ENCODE measurements at places on chromosomes 4 and X. TPM values are rescaled to one million over a fixed set of nuclear protein-coding genes. Genes with fewer than 3 reads are reported as not detected.

Gene VCX
- total RNA-seq = not detected

Gene TBC1D1
- 72.8 TPM for total RNA-seq

Gene GALNTL6
- total RNA-seq = not detected

Gene MAGEB17
- not detected for total RNA-seq

Gene C4orf36
- 1.7 TPM for total RNA-seq

Gene ART3
- not detected for total RNA-seq

Gene GUCY2F
- total RNA-seq = not detected

Gene RAB40AL
- total RNA-seq = not detected

Gene TMEM187
- 7.5 TPM for total RNA-seq

Gene SPARCL1
- not detected for total RNA-seq

Gene ENAM
- not detected for total RNA-seq

Gene CXCL8
- total RNA-seq = 0.67 TPM

Gene XAGE2
- not detected for total RNA-seq

Gene PLP1
- total RNA-seq = 0.76 TPM

Gene SLC25A43
- 26.8 TPM for total RNA-seq

Gene USP17L25
- total RNA-seq = not detected

- no peak for DNase-seq
Observed at GRCh38 chr4:86521373-86521969, 72.6 kb upstream of the PTPN13 start.

GRCh38 chr4:94559351-94559806 is 107.6 kb downstream of the PDLIM5 start:
- peak; percentile 41 for DNase-seq

- no peak for DNase-seq
Observed at GRCh38 chr4:153579872-153580271, 104.2 kb upstream of the TLR2 start.

DNA sequence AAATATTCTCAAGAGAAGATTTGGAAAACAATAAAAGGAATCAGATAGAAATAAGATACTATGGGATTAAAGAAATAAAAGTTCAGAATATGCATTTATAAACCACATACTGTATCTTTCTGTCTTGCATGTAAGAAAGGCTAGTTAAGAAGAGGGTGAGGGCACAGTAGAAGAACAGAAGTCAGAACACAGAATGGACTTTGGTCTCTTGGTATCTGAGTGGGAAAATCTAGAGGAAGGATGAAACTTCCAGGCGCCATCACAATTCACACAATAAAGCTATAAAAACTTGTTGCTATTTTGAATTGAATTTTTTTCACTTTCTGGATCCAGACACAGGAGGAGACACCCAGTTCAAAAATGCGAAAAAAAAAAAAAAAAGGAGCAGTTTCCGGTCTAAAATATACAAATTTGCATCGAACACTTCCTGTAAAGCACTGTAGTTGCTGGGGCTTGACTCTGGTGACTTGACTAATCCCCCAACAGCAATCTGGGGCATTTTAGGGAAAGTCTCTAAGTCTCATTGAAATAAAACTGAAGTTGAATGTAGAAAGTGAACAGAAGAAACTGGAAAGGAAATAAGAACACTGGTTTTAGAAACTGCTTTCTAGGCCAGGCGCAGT is 8.1 kb upstream of the NAAA start:
- DNase-seq = no peak

DNA sequence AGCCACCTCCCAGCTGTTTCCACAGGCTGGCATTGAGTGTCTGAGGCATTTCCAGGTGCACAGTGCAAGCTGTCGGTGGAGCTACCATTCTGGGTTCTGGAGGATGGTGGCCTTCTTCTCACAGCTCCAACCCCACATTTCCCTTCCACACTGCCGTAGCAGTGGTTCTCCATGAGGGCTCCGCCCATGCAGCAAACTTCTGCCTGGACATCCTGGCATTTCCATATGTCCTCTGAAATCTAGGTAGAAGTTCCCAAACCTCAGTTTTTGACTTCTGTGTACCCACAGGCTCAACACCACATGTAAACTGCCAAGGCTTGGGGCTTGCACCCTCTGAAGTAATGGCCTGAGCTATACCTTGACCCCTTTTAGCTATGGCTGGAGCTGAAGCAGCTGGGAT is 10.3 kb upstream of the FRMPD4 start:
- no peak for DNase-seq

DNA sequence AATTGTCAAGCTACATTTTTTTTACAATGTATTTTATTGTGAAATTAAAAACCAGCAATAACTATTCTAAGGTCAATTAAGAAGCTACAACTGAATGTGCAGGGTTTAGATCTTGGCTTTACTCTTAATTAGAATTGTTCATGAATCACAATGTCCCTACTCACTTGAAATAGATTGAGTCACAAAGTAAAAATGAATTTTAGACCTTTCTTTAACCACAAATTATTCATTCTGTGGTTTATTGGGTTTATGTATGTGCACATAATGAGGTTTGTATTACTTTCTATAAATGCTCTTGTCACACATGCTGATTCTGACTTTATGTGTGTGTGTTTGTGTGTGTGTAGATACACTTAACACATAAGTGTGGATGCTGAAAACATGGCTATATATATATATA is 647.0 kb upstream of the AADAT start:
- no peak for DNase-seq

- DNase-seq = no peak
Observed at GRCh38 chr4:2350982-2351381, 67.5 kb downstream of the ZFYVE28 start.

GRCh38 chrX:155086202-155086840 is 15.0 kb downstream of the BRCC3 start:
- DNase-seq = no peak

GRCh38 chr4:15653864-15654592 is 1.1 kb downstream of the FBXL5 start:
- DNase-seq = peak; percentile 48

DNA sequence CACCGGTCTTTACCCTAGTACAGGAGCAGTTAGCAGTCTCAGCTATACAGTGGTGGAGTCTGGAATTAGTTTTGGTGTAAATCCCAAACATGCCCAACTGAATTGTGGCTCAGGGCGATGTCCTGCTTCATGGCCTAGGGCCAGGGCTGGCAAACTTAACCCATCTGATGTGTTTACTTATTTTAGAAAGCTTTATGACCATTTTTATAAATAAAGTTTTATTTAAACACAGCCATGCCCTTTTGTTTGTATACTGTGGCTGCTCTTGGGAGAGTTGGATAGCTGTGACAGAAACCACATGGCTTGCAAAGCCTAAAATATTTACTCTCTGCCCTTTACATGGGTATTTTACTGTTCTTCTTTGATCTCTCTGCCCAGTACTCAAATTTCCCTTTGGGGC is 7.1 kb downstream of the FRMPD4 start:
- DNase-seq = no peak

- peak; percentile 9 for DNase-seq
Observed at GRCh38 chr4:101183666-101184373, 163.5 kb downstream of the PPP3CA start.

GRCh38 chr4:85228264-85228663 is 246.7 kb upstream of the ARHGAP24 start:
- DNase-seq = no peak

- no peak for DNase-seq
Observed at GRCh38 chr4:111214371-111214770, 591.5 kb upstream of the PITX2 start.

DNA sequence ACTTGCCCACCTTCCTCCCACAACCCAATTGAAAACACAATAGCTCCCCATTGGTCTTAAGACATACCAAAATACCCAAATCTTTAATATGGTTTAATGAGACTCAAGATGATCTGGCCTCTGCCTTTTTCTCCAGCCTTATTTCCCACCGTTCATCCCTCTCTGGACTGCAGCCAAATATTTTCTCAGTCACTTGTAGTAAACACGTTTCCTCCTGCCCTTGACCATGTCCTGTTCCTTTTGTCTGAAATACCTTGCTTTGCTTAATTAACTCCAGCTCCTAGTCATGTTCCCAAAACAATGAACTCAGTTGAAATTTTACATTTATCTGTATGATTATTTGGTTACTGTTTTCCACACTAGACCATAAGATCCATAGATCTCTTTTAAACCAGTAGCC is 8.4 kb upstream of the NUP54 start:
- DNase-seq = no peak

DNA sequence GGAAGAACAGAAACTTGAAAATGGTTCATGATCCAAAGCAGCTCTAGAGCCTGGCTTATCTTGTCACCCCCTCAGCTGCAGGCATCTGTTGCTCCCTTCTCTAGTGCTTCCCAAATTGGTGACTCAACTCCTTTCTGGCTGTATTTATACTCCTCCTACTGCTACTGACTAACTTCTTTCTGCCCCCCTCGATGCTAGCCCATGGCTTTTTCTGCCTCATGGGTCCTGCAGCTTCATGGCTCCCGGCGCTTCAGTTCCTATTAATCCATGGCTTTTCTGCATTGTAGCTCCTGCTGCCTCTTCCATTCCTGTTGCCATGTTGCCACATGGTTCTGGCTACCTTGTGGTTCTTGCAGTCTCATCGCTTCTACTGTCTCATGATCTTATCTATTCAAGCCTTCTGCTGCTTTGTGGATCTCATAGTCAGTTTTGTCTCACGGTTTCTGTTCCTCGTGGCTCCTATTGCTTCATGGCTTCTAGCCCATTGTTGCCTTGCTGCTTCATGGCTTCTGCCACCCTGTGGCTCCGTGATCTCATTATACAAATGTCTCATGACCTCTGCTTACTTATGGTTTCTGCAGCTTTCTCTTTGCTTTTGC is 48.1 kb downstream of the SMC1A start:
- DNase-seq = no peak

DNA sequence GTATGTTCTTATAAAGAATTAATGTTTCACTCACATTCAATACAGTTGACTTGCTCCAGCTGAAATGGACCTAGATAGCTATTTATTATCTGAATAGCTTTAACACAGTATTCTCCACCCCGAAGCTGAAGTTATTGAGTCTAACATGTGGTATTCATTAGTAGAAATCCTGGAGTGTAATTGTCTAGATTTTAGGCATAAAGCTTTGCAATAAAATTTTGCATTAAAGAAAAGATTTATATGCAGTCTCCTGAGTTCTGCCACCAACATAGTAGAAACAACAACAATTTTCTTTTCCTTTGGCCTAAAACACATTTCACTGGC is 90.2 kb upstream of the DCLK2 start:
- no peak for DNase-seq

DNA sequence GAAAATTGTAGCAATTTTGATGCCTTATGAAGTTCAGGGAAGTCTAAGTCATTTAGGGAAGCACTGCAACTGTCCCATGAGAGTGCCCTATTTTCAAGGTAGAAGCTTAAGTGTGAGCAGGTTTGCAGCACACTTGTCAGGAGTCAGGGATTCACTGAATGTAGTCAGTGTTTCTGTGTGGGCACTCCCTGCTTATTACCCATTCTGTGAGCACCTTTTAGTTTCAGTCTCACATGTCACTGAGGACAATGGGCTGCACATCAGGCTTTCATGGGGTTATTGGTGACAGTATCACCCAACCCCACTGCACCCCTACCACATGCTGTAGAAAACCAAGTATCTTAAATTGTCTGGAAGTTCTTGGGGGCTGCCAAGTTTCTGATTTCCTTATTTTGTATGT is 2.9 kb upstream of the CCNG2 start:
- no peak for DNase-seq

GRCh38 chr4:82201805-82202641 is 171.8 kb downstream of the HNRNPD start:
- DNase-seq = peak; percentile 7

DNA sequence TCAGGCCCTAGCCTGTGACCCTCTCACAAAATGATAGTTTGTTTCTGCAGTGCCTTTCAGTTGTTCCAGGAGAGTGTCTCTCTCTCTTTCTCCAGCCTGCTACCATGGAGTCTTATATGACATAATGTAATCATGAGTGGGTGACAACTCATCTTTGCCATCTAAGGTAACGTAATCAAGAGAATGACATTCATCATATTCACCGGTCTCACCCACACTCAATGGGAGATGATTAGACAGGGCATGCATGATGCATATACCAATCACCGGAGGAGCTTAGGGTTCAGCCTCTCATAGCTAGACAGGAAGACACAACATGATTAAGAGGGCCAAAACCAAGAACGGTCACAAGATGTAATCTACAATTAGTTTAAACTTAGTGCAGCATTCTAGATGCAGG is 97.1 kb upstream of the FAM9B start:
- DNase-seq = peak; percentile 25

- peak; percentile 49 for DNase-seq
Observed at GRCh38 chr4:169485791-169486742, 126.3 kb downstream of the NEK1 start.

DNA sequence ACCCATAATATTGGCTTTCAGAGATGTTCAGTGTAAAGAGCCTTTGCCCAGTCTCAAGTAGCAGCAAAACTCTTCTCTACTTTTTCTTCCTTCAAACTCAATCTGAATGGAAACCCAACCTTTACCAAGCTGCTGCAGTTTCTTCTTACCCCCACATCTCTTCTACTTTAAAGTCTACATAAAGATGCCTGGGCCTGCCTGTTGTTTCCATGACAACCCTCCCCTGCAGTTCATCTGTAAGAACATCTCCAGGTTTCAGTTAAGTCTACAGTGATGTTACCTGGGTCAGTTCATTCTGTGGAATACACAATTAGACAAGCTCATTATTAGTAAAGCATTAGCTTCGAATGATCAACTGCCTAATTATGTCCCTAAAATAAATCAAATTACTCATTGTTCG is 81.4 kb downstream of the SPANXN3 start:
- DNase-seq = no peak

GRCh38 chr4:136725286-136726081 is 806.8 kb downstream of the PCDH18 start:
- DNase-seq = no peak

- no peak for DNase-seq
Observed at GRCh38 chrX:20988118-20988517, 386.1 kb upstream of the CNKSR2 start.

- no peak for DNase-seq
Observed at GRCh38 chr4:147312376-147313046, 168.4 kb upstream of the EDNRA start.

- DNase-seq = no peak
Observed at GRCh38 chr4:42609051-42609450, 47.9 kb downstream of the ATP8A1 start.

DNA sequence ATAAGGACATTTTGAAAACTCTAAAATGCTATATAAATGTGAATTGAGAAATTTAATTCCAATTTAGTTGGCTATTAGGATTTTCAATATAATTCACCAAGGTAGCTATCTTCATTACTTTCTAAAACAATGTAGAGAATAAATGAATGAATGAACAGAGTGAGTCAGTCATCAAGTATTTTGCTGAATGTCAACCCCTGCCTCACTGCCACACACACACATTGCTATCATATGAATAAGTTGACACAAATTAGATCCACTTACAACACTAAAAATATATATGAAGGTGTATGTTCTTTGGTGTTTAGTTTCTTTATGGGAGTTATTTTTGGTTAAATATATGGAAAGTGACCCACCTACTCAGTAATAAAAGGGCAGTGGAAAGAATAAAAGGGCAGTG is 141.4 kb upstream of the SMIM10 start:
- peak; percentile 31 for DNase-seq

DNA sequence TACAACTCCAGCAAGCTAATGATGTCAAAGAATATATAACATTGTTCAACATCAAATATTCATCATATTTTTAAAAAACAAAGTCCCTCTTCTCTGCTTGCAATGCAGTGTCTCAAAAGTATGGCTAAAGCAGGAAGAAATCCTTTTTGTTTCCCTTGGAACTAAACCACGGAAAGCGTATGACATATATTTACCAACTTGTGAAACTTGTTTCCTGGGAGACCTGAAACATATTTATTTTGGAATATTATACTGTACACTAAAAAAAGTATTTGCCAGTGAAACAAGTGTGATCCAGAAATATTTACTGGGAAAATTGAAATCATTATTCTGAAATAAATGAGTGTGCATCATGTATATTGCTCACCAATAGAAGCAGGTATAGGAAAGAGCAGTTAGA is 156.0 kb upstream of the ANKRD50 start:
- no peak for DNase-seq
